ENCODE measurements at places on chromosomes 1 and 21.
A peak's percentile ranks its signal among the peaks of the same experiment; 100 is the strongest.

- DNase-seq: no peak
These were observed 14.9 kb upstream of the PAQR7 start for GRCh38 chr1:25890239-25891034.

DNA sequence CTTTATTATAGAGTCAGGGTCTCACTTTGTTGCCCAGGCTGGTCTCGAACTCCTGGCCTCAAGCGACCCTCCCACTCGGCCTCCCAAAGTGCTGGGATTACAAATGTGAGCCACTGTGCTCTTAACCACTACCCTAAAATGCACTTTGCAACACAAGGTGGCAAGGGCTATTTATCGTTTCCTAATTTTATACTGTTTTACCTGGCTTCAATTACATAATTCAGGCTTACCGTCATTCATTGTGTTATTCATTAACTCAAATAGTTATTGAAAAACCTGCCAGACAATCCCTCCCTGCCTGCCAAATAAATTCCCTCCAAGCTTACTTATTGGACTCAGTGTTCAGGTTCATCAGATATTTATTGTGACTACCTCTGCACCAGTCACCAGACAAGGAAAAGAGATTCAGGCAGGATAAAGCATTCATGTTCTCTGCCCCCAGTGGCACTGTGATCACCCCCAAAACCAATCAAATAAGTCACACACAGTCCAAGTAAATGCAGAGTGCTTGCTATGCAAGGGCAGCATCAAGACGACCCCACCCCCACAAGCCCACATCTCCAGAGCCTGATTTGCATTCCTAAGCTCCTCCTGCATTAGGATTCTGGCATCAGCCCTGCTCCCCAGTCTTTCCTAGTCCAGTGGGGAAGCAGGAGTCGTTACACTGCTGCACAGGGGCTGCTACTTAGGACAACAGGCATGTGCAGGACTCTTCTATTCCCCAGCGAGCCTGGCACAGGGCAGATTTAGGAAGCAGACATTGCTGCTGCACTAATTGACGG, 8.1 kb downstream of the PAQR7 start:
- DNase-seq: no peak

DNA sequence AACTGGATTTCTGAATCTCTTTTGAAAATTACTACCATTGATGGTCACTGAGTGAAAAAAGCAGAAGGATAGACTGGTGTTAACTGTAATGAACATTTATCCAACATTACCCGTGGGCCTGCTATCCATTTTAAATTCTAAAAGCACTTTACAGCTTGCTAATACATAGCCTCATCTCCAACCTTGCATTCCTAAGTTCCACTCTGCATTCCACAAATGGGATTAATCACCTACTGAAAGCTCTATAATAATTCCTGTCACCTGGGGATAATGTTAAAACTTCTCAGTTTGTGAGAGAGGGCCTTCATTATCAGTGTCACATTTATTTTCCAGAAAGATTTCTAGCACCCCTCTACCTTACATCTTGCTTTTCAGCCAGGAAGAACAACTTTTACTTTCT, 38.2 kb downstream of the PTPRC start:
- DNase-seq: no peak

DNA sequence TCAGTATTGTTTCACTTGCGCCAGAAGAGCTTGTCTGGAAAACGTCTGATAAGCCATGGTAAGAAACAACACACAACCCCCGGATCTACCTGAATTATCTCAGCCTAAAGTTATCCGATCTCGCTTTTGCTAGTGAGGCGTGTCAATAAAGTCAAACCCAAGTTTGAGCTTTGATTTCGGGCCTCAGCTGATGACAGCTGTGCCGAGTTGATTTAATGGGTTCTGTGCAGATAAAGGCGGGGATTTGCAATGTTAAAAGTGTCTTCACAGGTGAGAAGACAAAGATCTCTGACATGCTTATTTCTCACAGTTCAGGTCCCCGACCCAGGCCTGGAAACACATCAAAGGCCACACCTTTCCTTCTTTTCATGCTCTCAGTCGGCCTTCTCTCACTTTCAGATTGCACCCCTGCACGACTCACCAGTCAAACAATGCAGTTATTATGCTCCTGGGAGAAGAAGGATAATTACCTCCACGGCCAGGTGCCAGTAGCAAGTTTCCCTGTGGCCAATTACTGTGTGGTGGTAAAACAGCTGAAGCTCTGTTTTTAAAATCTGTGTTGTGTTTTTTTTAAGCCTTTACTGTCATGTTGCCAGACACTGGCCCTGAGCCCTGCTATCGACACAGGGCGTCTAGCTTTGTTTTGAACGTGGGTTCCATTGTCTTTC, 245.3 kb upstream of the RUNX1 start:
- peak; percentile 38 for DNase-seq

GRCh38 chr1:234512451-234512861, 33.5 kb upstream of the TARBP1 start:
- DNase-seq: no peak

GRCh38 chr1:93672069-93672468, 9.6 kb downstream of the BCAR3 start:
- DNase-seq: no peak

- no peak for DNase-seq
These were observed 57.8 kb downstream of the EDARADD start for GRCh38 chr1:236451796-236452373.

DNA sequence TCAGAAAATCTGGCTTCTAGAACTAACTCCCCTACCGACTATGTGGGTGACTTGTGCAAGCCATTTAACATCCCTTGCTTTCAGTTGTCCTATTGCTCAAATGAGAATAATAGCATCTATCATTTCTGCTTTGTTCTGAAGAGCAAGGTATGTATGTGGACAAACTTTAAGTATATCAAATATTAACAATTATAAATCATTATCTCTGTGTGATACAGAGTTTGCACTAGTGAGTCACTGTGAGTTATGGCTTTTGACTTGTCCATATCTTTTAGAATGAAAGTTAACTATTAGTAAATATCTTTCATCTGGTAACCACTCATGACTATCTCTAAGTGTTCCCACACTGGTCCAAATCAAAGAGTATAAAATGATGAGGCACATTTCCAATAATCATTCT, 812.9 kb upstream of the ADGRL2 start:
- DNase-seq: no peak

DNA sequence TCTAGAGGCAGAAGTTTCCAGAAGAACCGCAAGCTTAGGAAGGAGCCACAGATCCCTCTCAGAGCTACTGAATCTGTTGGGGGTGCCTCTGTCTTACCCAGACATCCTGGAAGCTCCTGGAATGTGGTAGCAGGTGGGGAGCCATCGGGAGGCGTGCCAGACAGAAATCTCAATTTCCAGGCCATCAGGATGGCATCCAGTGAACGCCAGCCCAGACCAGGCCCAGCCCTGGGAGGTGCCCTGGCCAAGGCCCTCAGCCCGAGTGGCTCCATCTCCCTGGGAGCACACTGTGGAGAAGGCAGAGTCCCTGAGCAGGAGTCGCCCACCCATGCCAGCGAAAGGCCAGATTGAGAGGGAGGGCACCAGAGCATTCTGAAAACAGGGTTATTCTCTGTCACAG, 2.5 kb downstream of the ABCA4 start:
- DNase-seq: no peak

DNA sequence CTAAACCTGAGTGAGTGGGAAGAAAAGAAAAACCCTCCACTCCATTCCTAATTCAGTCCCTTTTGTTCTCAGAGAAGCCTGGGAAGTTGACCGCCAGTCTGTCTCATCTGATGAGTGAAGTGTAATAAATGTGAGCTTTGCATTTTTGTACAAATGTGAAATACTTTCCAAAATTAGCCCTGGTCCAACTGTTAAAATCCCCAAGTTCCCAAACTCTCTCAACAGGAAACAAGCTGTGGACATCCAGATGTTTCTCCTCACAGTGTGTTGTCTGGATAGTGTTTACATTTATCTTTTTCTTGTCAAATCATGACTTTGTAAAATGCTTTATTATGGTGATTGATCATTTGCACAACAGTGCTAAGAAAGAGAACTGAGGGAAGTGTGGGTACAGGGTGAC, 145.1 kb downstream of the TM2D1 start:
- no peak for DNase-seq

GRCh38 chr1:153968408-153968807, 706 bp downstream of the CREB3L4 start:
- no peak for DNase-seq

DNA sequence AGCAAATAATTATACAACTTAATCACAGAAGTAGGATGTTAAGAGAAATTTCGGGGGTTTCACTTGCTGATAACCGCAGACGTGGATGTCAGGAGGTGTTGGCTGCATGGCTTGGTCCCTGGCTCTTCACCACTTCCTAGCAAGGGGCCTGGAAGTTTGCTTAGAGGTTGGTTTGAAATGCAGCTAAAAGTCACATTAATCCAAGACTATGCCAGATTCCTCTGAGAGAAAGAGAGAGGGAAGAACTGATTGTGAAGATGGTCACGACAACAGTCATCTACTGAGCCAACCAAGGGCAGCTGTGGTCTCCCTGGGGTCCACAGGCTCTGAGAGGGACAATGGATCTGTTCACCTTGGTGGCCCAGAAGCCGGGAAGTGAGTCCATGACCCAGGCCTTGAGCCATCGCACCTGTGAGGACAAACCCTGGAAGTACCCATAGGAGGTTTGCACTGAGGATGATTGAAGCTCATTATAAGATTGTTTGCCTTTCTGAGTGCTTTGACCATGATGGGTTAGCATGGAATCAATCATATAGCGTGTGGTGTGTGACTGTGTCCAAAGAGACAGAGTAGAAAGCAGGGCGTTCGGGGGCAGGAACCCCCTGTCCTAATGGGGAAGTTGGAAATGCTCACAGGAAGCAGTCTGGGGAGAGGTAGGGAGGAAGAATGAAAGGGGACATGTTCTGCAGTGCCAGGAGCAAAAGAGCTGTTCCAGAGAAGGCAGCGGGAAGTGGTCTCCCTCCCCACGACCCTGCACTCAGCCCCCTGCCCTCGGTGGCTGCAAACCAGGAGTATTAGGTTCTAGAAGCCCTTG, 47.1 kb downstream of the UMODL1 start:
- DNase-seq: no peak

DNA sequence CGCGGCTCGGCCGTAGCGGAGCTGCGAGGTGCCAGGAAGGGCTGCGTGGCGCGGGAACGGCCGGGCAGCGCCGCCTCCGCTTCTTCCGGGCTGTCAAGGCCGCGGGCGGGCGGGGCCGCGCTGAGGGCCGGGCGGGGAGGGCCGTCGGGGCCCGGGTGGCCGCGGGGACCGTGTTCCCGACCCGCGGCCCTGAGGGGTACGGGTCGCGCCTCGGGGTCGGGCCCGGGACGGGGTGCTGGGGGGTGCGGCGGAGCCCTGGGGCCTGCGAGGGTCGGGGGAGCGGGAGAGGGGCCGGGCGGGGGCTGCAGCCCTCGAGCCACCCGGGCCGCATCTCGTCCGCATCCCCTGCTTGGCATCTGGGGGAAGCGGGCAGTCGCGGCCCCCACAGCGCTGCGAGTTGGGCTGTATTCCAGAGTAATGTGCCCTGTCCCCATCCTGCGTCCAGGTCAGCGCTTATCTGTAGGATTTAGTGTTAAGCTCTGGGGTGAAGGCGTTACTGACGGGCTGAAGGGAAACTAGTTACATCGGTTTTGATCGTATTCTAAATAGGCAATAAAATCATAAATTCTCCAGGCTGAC, 379 bp downstream of the RER1 start:
- no peak for DNase-seq

DNA sequence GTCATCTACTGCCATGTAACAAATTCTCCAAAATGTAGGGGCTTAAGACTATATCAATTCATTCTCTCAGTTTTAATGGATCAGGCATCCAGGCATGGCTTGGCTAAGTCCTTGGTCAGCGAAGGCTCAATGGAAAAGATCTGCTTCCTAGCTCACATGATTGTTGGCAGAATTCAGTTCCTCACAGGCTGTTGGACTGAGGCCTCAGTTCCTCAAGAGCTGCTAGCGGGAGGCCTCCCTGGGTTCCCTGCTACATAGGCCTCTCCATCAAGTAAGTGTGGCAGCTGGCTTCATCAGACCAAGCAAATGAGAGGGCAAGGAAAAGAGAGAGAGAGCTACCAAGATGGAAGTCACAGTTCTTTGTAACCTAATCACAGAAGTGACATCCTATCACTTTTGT, 19.6 kb upstream of the EYA3 start:
- no peak for DNase-seq

DNA sequence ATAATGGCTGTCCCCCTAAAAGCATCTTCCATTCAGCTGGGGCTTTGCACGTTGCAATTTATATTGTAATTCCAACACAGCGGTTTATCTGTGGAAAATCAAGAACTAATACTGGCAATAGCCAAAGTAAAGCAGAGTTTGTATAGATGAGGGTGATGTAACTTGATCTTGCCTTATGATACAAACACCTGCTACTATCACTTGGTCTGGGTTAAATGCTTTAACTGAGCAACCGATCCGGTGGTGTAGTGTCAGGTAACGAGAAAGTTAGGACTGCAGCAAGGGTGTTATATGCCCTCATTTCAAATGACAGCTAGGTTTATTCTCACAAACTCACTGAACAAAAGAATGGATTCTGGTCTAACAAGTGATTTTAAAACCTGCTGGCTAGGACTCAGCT, 47.3 kb upstream of the PLPPR4 start:
- DNase-seq: no peak

DNA sequence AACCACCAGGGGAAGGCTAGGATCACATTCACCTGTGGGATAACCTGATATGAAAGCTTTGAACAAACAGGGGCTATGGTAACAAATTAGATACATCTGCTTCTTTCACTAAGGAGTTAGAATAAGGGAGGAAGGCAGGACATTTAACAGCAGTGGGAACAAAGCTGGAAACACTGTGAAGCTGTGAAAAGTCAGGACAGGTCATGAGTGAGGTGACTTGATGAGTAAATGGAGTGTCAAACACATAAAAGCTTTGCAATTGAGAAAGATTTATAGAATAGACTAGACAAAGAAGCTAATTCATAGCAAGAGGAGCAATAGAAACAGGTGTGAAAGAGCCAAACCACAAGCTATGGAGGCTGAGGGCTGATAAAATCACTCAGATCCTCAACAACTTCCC, 110.0 kb downstream of the ASTN1 start:
- DNase-seq: no peak

DNA sequence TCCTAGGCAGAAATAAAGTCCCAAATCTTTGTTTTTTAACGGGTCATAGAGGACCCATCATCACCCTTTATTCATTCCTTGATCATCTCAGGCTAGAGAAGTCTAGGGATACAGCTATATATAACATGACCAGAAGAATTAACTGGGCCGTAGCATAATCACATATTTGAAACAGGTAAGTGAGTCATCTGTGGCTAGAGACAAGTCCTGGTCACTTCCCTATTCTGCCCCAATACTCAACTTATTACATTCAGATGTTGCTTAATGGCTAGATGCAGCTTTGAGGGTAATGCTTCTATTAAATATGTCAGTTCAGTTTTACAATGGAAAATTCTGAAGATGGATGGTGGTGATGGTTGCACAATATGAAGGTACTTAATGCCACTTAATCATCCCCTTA, 47.0 kb downstream of the EXO1 start:
- no peak for DNase-seq

DNA sequence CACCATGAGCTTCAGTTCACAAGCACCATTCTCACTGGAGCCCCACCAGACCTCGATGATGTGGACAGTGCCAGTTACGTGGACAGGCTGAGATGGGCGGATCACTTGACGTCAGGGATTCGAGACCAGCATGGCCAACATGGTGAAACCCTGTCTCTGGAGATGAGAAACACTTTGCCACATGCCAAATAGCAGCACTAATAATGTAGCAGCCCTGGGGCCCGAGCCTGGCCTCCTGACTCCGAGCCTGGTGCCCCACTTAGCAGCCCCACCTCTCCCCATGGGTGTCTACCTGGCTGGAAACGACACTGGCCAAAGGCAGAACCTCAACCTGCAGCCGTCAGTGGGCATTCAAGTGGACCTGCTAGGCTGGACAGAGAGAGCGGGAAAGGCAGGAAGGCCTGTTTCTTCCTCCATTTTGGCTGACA, 129.1 kb downstream of the TOMM20 start:
- DNase-seq: no peak
